ENCODE measurements at places on chromosomes 3 and 15. TPM values are rescaled to one million over a fixed set of nuclear protein-coding genes. Genes with fewer than 3 reads are reported as not detected.

The ITGB5 gene
- 0.97 TPM for total RNA-seq

The SLC25A38 gene
- 43.2 TPM for total RNA-seq

The CHRNA7 gene
- 0.25 TPM for total RNA-seq

The PDE8A gene
- 17.3 TPM for total RNA-seq

The KNG1 gene
- not detected for total RNA-seq

All from activated naive CD8-positive, alpha-beta T cell treated with anti-CD3 and anti-CD28 coated beads for 36 hours (primary cell).